ENCODE measurements at places on chromosomes 5 and 9.

- DNase-seq: no peak
Observed at GRCh38 chr5:1006656-1007071, 1.9 kb upstream of the NKD2 start.

DNA sequence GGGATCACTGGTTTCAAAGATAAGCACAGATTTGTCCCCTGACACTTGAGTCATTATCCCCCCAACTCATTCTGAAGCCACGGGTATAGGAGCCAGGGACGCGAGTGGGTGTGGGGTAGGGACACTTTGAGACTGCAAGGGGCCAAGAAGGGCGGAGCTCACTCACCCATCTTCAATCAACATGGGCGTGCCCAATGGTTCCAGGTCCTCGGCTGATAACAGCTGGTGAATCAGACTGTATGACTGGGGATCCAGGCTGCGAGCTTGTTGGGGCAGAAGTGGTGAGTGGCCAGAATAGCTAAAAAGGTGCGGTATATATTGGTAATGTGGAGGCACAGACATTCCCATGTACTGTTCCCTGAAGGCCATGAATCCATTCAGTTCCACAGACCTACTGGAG is 30.7 kb upstream of the NR5A1 start:
- DNase-seq: no peak

GRCh38 chr5:178301641-178302040 is 69.0 kb upstream of the PHYKPL start:
- DNase-seq: no peak

DNA sequence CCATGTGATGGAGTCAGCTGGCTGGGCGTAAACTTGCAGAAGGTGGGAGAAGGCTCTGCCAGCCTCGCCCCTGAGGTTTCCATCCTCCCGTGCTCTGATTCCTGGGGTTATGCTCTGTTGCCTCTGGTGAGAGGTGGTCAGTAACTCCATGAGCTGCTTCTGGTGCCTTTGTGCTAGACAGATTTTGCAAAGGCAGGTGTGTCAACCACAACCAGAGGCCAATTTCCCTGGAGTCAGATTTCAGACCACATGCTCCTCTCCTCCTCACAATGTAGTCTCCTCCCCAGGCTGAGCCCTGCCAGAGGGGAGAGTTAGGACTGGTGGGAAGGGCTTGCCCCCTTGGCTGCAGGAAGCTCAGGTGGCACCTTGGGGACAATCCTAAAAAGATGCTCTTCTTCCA is 38.8 kb upstream of the TENT4A start:
- DNase-seq: no peak

GRCh38 chr9:8821910-8822666 is 1022.5 kb upstream of the DMAC1 start:
- no peak for DNase-seq

DNA sequence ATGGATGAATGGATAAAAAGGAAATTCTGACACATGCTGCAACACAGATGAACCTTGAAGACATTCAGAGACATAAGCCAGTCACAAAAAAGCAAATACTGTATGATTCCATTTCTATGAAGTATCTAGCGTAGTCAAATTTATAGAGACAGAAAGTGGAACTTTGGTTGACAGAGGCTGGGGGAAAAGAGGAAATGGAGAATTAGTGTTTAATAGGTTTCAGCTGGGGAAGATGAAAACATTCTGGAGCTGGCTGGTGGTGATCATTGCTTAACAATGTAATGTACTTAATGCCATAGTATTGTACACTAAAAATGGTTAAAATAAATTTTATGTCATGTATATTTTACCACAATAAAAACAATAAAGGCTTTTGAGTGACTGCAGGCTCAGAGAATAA is 24.2 kb downstream of the PPIC start:
- DNase-seq: no peak

DNA sequence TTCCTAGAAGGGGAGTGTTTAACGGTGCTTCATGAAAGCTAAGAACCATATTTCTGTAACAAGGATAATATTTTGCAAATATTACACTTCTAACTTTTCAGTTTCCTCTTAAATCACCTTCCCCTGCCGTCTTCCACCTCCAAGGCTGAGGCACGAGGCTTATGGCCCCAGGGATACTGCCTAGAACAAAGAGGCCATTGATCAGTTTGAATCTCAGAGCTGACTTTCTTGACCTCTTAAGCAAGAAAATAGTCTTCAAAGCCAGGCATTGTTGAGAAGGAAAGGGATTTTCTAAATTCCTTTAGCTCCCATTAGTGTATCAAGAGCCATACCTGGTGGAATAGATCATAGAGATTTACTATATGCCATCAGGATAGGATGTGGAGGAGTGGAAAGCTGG is 566.2 kb downstream of the BNC2 start:
- no peak for DNase-seq

DNA sequence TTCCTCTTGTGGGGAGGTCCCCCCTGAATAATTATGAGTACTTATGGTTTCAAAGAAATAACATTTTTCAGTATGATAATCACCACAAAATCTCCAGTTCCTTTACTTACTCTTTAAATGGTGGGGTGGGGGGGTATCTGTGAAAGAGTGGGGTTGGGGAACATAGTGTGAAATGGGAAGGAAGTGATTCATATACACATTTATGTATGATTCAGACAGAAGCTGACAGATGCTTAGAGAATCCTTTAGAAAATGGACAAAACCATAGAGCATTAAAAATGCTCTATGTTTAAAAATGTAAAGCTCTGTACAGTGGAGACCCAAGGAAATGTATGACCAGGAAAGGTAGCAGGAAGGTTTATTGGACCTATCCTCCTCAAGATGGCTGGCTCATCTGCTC is 267.5 kb upstream of the GRIA1 start:
- no peak for DNase-seq

- peak; percentile 8 for DNase-seq
Observed at GRCh38 chr5:2877522-2877921, 126.0 kb upstream of the IRX2 start.

DNA sequence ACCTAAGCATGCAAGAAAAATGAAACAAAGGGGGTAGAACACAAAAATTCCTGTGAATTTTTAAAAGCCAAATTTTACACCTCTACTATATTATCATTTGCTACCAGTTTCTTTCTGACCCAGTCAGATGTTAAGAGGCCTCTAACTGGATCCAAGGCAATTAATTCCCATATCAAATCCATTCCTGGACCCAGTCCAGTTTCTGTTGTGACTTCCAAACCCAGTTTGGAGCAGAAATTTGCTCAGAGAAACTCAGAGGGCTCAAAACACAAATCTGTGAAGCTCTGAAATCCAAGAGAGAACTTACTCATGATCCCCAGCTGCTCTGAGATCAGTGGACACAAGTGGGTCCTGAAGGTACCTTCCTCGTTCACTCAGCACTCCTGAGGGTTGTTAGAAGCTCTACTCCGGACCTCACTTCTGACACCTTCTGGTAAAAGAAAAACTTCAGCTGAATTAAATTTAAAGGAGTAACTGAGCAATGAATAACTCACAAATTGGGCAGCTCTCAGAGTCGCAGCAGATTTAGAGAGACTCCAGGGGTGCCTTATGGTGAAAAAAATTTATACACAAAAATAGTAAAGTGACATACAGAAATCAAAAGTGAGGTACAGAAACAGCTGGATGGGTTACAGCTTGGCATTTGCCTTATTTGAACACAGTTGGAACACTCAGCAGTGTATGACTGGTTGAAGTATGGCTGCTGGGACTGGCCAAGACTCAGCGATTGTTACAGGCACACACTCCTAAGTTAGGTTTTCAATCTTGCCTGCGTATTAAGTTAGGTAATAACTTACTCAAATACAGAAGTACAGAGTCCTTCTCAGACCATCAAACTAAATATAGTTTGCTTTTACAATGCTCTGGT is 32.4 kb downstream of the INSL4 start:
- peak; percentile 23 for DNase-seq

DNA sequence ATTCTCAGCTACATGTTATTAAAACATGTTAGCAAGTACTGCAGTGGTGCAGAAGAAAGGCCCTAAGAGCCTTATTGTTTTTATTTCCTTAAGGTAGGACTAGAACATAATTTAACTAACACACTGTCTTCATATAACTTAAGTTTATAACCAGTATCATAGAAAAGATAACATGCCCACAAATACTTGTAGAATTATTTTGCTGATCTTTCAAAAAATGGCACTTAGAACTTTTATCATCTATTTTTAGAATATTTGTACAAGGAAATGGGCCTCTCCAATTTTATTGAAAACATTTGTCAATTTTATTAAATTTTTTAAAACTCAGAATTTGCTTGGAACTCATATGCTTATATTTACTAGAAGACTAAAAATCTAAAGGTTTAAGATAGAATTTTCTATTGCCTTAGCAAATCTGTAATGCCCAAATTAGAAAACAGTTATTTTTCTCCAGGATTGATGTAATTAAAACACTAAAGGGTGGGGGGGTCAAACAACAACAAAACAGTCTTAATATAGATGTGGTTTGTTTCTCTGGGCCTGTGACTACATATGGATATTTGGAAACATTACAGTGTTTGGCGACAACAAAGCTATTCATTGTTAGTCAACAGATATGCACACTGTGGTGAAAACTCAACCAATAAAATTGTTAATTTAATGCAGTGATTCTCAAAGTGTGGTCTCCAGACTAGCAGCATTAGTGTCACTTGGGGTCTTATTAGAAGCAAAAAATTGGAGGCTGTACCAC is 360.4 kb downstream of the PDE4D start:
- DNase-seq: no peak

DNA sequence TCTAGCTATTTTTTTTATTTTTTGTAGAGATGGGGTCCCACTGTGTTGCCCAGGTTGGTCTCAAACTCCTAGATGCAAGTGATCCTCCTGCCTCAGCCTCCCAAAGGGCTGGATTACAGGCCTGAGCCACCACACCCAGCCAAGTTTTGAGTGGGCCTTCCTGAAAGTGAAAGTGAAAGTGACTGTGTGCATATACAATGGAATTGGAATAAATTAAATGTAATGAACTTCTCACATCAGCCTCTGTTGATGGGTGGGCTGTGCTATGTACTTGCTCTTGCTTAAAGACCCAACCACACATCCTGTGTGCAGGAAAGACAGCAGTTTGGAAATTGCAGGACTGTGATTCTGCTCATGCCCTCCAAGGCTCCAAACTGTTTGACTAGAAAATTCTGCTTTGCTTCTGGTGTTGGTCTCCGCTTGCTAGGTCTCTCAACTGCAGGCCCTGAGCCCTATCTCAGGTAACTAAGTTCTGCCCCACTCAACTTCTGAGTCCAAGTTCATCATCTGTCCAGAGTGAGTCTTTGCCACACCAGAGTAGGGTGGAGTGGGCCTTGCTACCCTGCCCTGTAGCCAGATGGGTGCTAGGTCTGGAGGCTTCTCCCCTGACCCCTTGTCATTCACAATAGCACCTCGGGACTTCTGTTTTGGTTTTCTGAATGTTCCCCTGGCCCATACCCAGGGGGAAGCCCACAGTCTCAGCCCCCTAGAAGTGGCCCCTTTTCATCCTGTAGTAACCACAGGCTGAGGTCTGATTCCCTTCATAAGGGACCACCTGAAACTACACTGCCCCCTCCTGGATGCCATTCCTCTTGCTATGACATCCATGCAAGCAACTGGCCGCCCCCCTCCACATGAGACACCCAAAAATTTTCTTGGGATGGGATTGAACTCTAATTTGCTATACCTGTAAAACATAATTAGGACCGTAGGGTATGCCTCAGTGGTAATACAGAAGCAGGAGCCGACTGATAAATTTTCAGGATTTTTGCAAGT is 36.5 kb upstream of the RAD23B start:
- no peak for DNase-seq

DNA sequence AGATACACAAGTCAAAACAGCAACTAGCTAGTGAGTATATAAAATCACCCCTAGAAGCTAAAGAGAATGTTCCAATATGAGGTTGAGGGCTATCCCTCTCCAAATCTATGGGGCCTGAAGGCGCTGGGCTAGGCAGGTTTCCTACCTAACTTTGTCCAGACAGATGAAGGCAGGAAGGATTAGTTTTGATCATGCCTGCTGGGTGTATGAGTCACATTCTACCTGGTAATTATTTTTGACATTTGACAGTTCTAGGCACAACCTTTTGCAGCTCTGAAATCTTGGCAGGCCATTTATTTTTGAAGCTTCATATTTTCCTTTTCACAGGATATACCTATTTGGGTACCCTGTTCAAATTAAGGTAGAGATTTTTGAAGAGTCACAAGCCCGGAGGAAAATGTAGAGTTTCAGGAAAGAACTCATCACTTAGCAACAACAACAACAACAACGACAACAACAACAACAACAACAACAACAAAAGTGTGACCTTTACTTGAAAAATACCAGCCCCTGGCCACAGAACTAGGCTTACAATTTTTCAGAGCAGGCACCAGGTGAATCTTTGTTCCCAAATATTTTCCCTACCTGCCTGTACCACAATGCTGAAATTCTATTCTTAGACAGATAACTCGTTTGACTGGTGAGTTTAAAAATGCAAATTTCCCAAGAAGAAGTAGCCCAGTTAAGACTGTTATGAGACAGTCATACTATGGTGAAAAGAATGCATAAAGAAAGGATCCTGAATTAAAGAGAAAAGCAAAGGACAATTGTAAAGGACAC is 175.5 kb upstream of the TUT7 start:
- DNase-seq: no peak

DNA sequence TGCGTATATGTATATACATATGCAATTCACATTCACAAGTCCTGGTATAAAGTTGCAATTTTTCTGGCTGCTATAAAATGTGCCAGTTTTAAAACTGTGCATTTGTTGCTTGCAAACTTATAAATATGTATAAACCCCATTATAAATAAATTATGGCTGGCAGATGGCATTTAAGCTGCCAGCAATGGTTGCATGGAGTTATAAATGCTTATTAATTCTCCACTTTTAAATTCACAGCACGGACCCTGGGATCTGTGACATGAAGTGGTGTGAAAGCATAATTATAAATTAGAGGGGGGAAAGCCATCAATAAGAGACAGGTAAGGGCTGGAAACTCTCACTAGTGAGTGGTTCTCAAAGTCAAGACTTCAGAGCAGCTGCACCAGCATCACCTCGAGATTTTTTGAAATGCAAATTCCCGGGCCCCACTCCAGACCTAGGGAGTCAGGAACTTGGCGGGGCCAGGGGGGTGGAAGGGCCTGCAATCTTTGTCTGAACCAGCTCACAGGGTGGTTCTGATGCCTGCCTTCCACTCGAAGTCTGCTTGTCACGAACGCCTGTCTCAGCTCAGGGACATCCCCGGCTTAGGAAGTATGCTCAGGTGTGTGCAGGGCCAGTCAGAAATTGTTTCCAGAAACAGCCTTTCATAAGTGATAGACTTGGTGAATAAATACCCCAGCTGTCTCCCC is 16.9 kb downstream of the S1PR3 start:
- no peak for DNase-seq

- DNase-seq: no peak
Observed at GRCh38 chr9:77592476-77592875, 55.6 kb downstream of the GNA14 start.

- no peak for DNase-seq
Observed at GRCh38 chr5:139882961-139883539, 87.4 kb downstream of the PSD2 start.

GRCh38 chr9:121844098-121844497 is 192.7 kb downstream of the DAB2IP start:
- peak; percentile 79 for DNase-seq

DNA sequence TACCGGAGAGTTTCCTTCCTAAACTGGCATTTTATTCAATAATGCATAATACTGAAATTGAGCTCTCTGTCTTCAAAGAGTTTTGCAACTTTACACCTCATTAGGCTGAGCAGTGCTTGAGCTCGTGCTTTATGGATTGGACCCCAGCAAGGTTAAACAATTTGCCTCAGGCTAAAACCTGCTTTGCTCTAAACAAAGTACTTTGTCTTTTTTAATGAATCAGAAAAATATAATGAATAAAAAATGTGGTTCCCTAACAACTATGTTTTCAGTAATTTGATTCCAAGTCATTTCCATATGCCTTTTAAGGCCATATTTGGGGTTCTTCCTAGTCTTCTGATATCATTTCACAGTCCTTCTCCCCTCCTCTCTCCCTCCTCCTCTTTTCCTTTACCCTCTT is 20.0 kb downstream of the ZNF366 start:
- no peak for DNase-seq
